ENCODE measurements at places on chromosomes 11 and 22.

- no peak for DNase-seq
These were observed 85.0 kb downstream of the NAT10 start for GRCh38 chr11:34190192-34191139.

GRCh38 chr11:129041611-129042018 lies 98.9 kb upstream of the TP53AIP1 start:
- DNase-seq = no peak

GRCh38 chr11:5363679-5364078 lies 12.4 kb downstream of the OR51B6 start:
- DNase-seq = no peak

- no peak for DNase-seq
These were observed 1.1 kb downstream of the UBASH3B start for GRCh38 chr11:122656631-122657101.

- DNase-seq = peak; percentile 95
These were observed 51.1 kb upstream of the EED start for GRCh38 chr11:86193297-86194095.

GRCh38 chr11:72657411-72658100 lies 16.7 kb downstream of the PDE2A start:
- DNase-seq = no peak

GRCh38 chr22:36056980-36057379 lies 28.4 kb upstream of the RBFOX2 start:
- DNase-seq = no peak

DNA sequence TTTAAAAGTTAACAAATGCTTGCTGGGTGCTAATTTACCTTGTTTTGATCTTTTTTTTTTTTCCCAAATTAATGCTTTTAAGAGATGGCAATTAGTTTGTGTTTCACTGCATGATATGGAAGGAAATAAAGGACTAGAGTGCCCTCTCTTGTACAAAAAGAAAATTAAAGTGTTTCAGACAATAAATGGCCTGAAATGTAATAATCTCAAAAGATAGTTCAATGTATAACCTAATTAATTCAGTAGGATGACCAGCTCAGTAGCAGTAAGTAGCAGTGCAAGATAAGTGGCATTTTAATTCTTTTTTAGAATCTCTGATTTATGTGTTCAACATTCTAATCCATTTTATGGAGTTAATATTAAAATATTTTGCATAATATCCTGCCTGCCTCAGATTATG lies 39.9 kb upstream of the MYO18B start:
- peak; percentile 42 for DNase-seq

GRCh38 chr11:104645261-104646222 lies 252.7 kb downstream of the CASP12 start:
- DNase-seq = no peak

DNA sequence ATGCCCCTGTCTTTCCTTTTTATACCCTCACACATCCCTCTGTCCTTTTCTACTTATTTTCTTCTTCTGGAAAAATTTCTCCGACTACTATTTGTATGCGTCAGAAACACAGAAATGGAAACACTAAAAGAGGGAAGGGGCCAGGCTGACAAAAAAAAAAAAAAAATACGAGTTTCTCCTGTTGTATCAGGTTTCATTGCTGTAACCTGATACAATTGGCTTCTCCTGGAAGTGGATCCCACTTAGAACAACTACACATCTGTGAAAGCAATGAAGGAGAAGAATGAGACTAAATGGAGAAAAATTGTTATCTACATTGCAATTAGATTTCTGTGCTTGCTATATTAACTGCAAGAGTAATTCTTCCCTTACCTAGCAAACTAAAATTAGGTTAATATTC lies 393.9 kb downstream of the GUCY1A2 start:
- DNase-seq = no peak

DNA sequence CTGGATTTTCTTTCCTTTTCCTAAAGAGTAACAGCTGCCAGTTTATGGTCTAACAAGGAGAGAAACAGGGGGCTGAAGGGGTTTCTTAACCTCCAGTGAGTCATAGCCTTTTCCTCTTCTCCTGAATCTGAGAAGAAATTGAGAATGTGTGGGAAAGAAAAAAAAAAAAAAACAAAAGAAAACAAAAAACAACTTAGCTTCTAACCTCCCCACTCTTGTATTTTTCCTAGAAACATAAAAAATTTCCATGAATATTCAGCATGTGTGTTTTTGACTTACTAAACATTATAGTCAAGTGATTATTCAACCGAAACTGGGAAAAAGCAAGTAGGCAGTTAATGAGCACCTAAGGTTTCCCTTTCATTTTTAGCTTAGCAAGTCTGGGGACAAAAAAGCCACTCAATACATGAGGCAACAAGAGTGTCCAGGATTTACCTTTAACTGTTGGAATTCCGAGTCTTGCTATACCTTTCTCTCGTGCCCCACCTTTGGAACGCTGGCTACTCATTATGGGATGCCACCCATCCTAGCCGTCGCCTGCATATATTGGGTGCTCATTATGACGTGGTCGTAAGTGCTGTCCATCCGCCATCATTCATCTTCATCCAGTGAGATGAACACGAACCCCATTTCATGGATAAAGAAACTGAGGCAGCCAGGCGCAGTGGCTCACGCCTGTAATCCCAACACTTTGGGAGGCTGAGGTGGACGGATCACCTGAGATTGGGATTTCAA lies 2.4 kb downstream of the ASPHD2 start:
- no peak for DNase-seq

DNA sequence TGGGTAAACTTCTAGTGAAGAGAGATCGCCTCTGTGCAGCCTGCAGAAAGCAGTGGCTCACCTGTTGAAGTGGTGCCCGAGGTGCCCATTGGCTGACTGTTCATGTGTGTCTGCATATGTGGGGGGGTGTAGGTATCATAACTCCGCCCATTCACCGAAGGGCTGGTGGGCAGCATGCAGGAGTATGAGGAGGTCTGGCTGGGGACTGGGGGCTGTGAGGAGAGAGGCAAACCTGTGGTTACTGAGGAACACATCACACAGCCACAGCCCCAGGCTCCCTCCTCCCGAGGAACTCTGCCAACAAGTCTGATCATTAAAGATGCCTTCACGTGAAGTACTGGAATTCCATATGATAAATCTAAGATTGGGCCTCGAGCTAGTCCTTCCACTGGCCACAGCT lies 20.5 kb downstream of the PAX6 start:
- no peak for DNase-seq

DNA sequence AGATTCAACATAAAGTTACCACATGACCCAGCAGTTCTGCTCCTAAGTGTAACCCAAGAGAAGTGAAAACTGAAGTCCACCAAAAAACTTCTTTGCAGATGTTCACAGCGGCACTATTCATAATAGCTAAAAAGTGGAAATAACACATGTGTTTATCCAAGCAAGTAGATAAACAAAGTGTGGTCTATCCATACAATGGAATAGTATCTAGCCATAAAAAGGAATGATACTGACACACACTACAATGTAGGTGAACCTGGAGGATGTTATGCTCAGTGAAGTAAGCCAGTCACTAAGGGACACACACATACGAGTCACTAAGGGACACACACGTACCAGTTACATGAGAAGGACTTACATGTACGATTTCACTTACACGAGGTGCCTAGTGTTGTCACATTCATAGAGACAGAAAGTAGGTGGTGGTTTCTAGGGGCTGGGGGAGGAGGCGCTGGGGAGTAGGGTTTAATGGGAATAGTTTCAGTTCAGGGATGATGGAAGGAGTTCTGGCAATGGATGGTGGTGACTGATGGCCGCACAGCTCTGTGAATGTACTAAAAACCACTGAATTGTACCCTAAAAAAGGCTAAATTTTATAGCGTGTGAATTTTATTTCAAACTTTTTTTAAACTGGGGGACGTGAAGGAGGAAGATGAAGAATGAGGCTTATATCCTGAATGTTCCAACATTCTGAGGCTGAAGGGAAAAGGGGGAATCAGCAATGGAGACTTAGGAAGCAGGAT lies 27.2 kb upstream of the COMT start:
- no peak for DNase-seq

- DNase-seq = no peak
These were observed 117.2 kb upstream of the MTNR1B start for GRCh38 chr11:92852229-92852628.

DNA sequence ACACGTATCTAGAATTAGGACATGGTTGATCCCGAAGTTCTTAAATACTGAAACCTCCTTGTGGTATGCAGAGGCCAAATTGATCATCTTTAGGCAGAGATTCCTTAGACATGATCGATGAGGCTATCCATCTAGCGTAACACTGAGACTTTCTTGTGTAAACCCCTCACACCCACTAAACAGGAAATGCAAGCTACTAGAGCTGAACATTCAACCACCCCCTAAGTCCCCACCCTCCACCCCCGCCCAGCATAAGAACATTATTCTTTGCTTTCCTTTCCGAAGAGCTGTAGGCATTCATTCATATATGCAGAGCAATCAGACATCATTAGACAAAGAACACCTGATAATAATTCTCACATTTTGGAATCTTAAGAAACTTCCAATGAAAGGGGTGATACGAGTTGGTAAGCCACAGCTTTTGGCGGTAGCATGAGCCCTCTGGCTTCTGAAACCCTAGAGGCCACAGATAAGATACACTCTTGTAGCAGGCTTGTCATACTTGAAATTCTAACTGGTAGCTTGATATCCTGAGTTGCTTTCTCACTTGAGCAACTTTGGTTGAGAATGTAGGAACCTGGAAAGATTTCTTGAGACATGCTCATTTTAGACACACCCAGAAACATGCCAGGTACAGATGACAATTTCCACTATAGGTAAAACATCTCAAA lies 42.2 kb downstream of the FLI1 start:
- peak; percentile 39 for DNase-seq

DNA sequence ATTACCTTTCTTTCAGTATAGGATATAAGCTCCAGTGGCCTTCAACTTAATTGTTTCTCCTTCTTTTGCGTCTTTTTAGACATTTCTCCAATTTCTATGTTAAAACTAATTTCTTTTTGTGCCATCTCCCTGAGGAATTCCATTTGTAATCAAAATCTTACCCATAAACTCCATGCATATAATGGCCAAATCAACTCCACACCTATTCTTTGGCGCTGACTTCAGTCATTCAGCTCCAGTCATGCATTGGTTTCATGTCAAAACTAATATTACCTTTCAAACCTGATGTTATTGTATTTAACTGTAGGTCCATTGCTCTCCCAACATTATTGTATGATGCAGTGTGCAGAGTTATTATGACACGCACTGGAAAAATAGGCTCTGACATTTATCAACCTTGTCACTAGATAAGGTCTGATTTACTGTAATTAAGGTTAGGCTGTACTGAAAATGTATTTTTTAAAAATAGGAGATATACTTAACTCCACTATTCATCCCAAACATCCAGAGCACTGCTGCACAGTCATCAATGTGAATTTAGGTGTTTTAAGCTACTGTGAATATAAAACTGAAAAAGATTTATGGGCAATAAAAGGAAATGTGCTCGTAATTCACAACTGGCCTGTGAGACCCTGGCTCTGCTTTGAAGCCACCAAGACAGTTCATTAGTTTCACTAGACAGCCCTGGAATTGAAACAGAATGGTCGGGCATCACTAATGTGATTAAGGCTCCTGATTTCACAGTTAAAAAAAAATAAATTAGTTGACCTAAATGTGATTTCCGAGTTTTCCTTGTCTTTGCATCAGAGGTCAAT lies 180.6 kb upstream of the GRIA4 start:
- DNase-seq = no peak

DNA sequence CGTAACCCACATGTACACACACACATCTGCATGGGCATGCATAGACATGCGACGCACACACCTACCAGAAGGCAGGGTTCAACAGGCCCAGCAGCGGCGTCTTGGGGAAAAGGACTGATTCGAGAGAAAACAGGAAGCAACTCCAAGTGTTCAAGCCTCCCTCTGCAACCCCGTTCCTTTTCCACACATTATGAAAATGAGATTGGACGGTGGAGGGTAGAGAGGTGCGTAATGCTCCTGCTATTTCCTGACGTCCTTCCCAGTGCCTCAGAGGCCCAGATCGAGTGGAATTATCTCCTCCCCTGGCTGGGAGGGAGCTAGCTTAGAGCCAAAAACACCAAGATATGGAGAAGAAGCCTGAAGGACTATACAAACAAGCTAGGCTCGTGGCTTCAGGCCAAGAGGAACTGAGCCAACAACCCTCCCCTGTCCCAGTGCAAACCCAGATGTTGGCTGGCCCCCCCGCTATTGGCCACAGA lies 289.2 kb downstream of the MN1 start:
- no peak for DNase-seq

DNA sequence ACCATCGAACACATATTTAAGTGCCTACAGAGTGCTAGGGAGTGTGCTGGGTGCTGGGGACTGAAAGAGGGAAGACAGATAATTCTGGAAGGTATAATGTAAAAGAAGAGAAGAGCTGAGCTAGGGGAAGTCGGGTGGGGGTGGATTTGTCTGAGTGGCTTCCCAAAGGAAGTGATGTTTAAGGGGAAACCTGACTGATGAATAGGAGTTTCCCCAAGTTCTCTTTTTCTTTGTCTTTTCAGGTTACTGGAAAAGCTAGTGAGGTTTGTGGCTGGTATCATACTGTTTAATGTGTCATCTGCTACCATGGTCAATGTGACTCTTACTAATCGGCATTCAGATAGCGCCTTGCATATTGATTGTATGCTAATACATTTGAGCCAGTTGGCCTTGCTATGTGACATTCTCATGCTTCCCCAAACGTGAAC lies 151.6 kb upstream of the MTMR2 start:
- no peak for DNase-seq

DNA sequence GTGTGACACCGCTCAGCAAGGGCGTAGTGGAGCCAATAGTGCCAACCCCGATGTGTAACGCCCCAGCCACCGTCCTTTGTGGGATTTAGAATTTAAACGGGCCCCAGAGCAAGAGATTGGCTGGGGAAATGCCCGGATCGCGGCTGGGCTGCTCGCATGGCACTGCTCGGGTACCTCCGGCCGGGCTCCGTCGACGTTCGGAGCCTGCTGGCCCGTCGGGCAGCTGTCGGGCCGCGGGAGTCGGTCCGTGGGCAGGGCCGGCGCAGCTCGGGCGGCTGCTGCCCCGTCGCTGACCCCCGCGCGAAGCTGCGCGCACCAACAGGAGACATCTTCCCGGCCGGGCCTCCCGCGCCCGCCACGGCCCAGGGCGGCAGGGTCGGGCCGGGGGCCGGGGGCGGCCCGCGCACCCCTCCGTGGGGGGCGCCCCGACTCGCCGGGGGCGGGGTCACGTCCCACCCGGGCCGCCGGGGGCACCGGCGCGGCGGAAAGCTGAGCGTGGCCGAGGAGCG lies 1.3 kb upstream of the KDM2A start:
- DNase-seq = peak; percentile 27

DNA sequence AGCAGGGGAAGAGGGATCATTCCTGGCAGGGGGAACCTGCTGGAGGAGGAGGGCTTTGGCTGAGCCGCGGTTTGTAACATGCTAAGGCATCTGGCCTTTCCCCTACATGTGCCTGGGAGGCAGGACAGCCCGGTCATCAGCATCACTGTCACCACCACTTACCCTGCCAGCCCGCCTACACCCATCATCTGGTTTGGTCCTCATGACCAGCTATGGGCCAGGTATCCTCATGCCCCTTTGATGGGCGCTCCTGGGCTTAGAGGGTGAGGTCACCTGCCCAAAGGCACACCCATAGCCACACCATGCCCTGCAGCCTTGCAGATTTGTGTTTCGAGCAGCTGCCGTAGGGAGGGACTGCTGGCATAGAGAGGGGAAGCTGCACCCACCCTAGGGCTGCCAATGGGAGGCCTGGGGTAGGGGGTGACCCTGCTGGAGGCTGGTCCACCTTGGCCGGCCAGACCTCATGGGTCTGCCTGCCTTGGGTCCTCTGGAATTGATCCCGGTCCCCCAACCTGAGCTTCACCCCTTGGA lies 2.6 kb downstream of the MRGPRF start:
- DNase-seq = no peak

GRCh38 chr11:121780971-121781370 lies 328.2 kb upstream of the SORL1-AS1 start:
- DNase-seq = no peak

All from hematopoietic multipotent progenitor cell treated with erythropoietin and hydrocortisone succinate and interleukin-3 and kit ligand, for 8 days (in vitro differentiated cells).